ENCODE measurements at places on chromosomes 7 and 10.

- H3K27ac ChIP-seq, result peak overlapping the region; percentile 79
- H3K4me1 ChIP-seq, result peaks cover 83% of the 10 kb centered on the region
- peak overlapping the region; percentile 29 for H3K4me3 ChIP-seq
- H3K36me3 ChIP-seq, result peaks cover 16% of the 10 kb centered on the region
Observed at GRCh38 chr10:101902032-101902819, 58.6 kb upstream of the KCNIP2 start.

- no peak overlapping the region for H3K27ac ChIP-seq
- no peak for DNase-seq
- H3K4me3 ChIP-seq, result no peak overlapping the region
Observed at GRCh38 chr10:23676296-23676695, 237.4 kb downstream of the OTUD1 start.

DNA sequence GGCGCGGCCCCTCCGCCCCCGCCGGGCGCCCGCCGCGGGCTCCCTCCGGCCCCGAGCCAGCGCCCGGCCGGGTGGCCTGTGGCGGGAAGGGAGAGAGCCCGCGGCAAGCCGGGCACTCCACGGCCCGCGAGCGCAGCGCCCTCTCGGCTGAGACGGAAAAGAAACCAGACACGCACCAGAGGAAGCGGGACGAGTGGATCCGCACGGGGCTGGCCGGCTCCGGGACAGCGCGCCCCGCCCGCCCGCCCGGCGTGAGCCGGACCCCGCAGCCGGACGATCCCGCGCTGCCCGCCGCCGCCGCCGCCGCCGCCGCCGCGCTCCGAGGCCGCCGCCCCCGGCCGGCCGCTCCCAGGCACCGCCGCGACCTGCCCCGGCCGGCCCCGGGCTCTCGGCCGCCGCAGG lies 300 bp downstream of the ARHGAP21 start:
- H3K27me3 ChIP-seq, result no peaks in the 10 kb centered on the region
- no peaks in the 10 kb centered on the region for H3K36me3 ChIP-seq
- H3K27ac ChIP-seq, result no peak overlapping the region
- peaks cover 21% of the 10 kb centered on the region for H3K4me1 ChIP-seq

GRCh38 chr7:39733881-39734632 lies 110.7 kb downstream of the RALA start:
- H3K4me1 ChIP-seq, result peaks cover 35% of the 10 kb centered on the region
- H3K27ac ChIP-seq, result peak overlapping the region; percentile 96
- H3K36me3 ChIP-seq, result peaks cover 13% of the 10 kb centered on the region
- H3K4me3 ChIP-seq, result peak overlapping the region; percentile 96
- no peaks in the 10 kb centered on the region for H3K27me3 ChIP-seq

DNA sequence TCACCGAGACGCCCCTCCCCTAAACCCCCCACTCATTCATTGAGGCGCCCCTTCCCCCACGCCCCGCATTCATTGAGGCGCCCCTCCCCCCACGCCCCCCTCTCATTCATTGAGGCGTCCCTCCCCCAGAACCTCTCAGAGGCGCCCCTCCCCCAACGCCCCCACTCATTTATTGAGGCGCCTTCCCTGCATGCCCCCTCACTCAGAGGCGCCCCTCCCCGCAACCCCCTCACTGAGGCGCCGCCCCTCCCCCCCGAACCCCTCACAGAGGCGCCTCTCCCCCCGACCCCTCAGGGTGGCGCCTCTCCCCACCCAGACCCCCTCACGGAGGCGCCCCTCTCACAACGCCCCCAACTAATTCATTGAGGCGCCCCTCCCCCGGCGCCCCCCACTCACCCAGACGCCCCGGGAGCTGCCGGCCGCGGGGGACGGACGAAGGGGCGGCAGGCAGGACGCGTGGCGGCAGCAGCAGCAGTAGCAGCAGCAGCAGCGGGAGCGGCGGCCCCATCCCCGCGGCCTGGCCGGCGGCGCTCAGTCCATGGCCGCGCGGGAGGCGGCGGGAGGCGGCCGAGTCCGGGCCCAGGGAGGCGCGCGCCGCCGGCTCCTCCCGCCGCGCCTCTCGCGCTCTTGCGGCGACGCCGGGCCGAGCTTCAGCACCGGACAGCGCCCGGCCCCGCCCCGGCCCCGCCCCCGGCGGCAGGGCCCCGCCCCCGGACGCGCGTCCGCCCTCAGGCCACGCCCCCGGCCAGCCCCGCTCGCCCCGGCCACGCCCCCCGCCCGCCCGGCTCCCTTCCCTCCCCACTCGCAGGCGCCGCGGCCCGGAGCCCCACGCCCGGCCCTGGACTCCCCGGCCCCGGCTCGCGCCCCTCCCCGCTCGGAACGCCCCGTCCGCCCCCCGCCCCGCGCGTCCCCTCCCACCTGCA lies at the start of gene PTPRN2:
Gene PTPRN2 (minus strand): TSS at position 662 of the 923 bp plus-strand sequence.
- peaks cover 3% of the 10 kb centered on the region for H3K36me3 ChIP-seq
- DNase-seq, result no peak
- peaks cover 11% of the 10 kb centered on the region for H3K4me1 ChIP-seq
- H3K27ac ChIP-seq, result peak within 1 kb of the TSS; percentile 6

- no peaks in the 10 kb centered on the region for H3K27me3 ChIP-seq
- no peak overlapping the region for H3K4me3 ChIP-seq
- DNase-seq, result no peak
- H3K4me1 ChIP-seq, result peaks cover 63% of the 10 kb centered on the region
Observed at GRCh38 chr7:44434201-44434600, 56.3 kb downstream of the NUDCD3 start.

DNA sequence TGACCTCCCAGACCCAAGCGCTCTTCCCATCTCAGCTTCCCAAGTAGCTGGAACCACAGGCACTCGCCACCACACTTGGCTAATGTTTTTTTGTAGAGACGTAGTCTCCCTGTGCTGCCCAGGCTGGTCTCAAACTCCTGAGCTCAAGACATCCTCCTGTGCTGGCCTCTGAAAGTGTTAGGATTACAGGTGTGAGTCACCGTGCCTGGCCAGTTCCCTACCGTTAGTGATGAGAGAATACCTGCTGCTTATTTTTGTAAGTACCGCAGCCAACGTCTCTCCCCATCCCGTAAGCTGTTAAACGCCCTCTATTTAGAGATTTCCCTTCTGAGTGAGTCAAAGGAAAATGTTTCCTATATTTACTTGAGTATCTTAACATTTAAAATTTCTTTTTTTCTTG lies 38.5 kb upstream of the PDLIM1 start:
- H3K27me3 ChIP-seq, result no peaks in the 10 kb centered on the region
- H3K27ac ChIP-seq, result no peak overlapping the region
- no peaks in the 10 kb centered on the region for H3K36me3 ChIP-seq
- no peak overlapping the region for H3K4me3 ChIP-seq
- no peaks in the 10 kb centered on the region for H3K4me1 ChIP-seq

- no peaks in the 10 kb centered on the region for H3K36me3 ChIP-seq
- no peak for DNase-seq
- no peak overlapping the region for H3K4me3 ChIP-seq
- H3K4me1 ChIP-seq, result no peaks in the 10 kb centered on the region
- no peaks in the 10 kb centered on the region for H3K27me3 ChIP-seq
Observed at GRCh38 chr7:14836006-14836405, 66.5 kb downstream of the DGKB start.

DNA sequence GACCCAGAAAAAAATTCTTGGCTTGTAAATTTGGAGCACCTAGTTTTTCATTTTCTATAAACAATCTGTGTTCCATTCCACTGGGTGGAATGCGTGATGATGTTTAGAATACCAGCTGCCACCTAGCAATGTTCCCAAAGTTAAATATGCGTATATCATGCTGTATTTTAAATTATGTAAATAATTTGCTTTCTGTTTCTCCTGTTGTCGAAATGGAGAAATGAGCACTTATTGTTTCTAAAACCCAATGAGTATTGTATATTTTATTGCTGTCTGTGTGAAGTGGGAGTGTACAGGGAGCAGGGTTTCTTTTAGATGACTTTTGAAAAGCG lies 49.4 kb upstream of the CELF2 start:
- H3K27me3 ChIP-seq, result peaks cover 20% of the 10 kb centered on the region
- DNase-seq, result no peak
- H3K36me3 ChIP-seq, result no peaks in the 10 kb centered on the region
- H3K4me1 ChIP-seq, result no peaks in the 10 kb centered on the region
- no peak overlapping the region for H3K4me3 ChIP-seq

DNA sequence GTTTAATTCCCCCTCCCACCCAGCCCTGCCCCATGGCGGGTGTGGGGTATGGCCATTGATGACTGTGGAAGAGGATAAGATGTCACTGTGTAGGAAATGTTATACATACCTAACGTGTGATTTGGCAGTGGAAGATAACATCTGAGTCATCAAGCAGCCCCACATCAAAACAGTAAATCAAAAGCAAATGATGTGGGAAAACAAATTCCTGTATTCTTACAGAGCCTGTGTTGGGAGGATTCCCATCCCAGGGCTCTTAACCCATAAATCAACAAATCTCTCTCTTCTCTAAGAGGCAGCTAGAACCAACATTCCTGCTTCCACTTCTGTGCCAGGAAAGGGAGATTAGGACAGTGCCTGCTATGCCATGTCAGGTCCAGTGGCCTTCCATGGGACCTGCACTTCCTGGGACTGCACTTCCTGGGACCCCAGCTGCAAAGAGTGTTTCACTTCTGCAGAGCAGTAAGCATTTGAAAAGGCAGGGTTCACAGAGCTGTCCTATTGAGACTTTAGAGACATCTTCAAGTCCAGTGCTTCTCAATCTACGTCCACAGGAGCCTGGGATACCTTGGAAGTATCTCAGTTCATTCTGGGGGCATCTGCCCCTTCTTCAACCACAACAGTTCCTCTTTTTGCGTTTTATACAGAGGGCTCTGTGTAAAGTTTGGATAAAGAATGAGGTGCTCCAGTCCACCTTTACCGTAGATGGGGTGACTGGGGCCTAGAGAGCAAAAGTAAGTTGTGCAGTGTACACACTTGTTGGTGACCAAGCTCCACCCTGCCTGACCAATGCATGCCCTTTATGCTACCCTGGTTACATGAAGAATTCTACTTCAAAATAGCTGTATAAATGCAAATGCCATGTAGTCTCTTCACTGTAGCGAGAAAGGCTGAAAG lies 45.7 kb downstream of the ATXN7L1 start:
- H3K27ac ChIP-seq, result no peak overlapping the region
- DNase-seq, result no peak
- no peak overlapping the region for H3K4me3 ChIP-seq
- H3K27me3 ChIP-seq, result peaks cover 6% of the 10 kb centered on the region

GRCh38 chr10:127552446-127552845 lies 3.3 kb downstream of the NPS start:
- no peak overlapping the region for H3K4me3 ChIP-seq
- H3K27ac ChIP-seq, result no peak overlapping the region
- DNase-seq, result no peak
- no peaks in the 10 kb centered on the region for H3K36me3 ChIP-seq

DNA sequence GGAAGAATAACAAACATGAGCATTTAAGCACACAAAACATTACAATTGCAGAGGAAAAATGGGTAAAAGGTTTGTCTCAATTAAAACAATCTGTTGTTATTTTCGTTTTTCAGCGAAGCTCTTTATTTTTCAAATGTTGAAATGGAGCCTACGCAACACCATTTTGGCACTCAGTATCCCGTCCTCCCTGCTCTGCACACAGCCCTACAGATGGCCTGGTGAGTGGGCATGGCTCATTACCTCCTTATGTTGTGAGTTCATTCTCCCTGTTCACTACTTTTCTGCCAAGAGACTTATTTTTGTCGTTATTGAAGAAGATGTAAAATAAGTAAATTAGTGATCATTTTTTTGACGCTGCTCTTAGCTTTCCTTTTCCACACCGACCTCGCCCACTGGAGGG lies 167.8 kb upstream of the CXCL12 start:
- H3K27me3 ChIP-seq, result no peaks in the 10 kb centered on the region
- no peak overlapping the region for H3K4me3 ChIP-seq
- no peak overlapping the region for H3K27ac ChIP-seq
- no peak for DNase-seq
- no peaks in the 10 kb centered on the region for H3K4me1 ChIP-seq
- no peaks in the 10 kb centered on the region for H3K36me3 ChIP-seq

DNA sequence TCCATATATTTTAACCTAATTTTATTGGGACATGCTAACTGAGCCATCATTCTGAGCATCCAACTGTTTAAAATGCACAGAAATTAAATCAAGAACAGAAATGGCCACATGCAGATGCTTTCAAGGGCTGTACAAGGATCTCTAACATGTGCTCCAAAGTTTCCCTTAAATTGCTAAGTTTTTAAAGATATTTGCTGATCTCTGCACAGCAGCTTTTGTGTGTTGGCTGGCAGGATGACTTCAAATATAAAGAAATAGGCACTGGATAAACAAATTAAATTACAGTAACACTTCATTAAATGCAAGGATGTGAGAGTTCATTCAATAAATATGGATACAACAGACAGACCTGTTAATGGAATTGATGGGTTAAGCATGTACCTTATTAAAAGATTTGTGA lies 148.0 kb upstream of the MEOX2 start:
- DNase-seq, result no peak
- H3K27ac ChIP-seq, result no peak overlapping the region
- no peaks in the 10 kb centered on the region for H3K27me3 ChIP-seq
- no peak overlapping the region for H3K4me3 ChIP-seq

DNA sequence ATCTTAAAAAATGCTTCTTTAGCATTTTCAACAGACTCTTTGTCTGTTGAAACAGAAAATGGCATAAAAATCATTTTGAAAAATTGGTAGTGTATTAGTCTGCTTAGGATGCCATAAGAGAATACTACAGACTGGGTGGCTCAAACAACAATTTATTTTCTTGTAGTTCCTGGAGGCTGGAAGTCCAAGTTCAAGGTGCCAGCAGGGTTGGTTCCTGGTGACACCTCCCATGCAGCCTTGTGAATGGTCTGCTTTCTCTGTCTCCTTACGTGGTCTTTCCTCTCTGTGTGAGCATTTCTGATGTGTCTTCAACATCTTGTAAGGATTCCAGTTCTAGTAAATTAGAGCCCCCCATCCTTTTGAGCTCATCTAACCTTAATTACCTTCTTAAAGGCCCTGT lies 26.1 kb upstream of the RAB11FIP2 start:
- peaks cover 35% of the 10 kb centered on the region for H3K27me3 ChIP-seq
- no peak overlapping the region for H3K27ac ChIP-seq

DNA sequence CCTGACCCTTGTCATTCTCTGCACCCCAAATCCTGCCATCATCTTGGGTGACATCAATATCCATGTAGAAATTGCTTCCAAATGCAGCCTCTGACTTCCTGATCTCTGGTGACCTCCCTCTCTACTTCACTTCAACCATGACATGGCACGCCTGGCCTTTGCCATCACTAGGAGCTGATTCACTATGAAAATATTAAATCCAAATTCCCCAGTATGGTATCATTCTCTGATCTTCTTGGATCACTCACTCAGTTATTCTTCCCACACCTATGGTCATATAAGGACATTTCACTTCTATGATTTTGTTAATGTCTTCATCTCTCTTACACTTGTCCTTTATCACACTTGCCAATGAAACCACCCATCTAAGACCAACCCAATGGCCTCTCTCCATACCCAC lies 73.7 kb upstream of the ODAD2 start:
- no peak for DNase-seq
- no peaks in the 10 kb centered on the region for H3K36me3 ChIP-seq
- H3K4me3 ChIP-seq, result no peak overlapping the region
- H3K27ac ChIP-seq, result no peak overlapping the region

- no peak for DNase-seq
- H3K4me1 ChIP-seq, result no peaks in the 10 kb centered on the region
- H3K27me3 ChIP-seq, result no peaks in the 10 kb centered on the region
- H3K36me3 ChIP-seq, result no peaks in the 10 kb centered on the region
- H3K4me3 ChIP-seq, result no peak overlapping the region
Observed at GRCh38 chr10:84837041-84837812, 508.8 kb downstream of the CCSER2 start.

GRCh38 chr10:70685455-70685911 lies 13.2 kb downstream of the ADAMTS14 start:
- H3K4me1 ChIP-seq, result peaks cover 11% of the 10 kb centered on the region
- H3K27me3 ChIP-seq, result peaks cover 4% of the 10 kb centered on the region
- no peak overlapping the region for H3K27ac ChIP-seq
- DNase-seq, result no peak

GRCh38 chr10:23373156-23373555 lies 28.6 kb upstream of the C10orf67 start:
- DNase-seq, result no peak
- no peak overlapping the region for H3K27ac ChIP-seq
- H3K4me1 ChIP-seq, result peaks cover 49% of the 10 kb centered on the region
- H3K36me3 ChIP-seq, result no peaks in the 10 kb centered on the region
- no peak overlapping the region for H3K4me3 ChIP-seq

Measured in stimulated activated naive B cell treated with anti-CD40 and anti-IgM and Interleukin-4, amounts not matched to agents 10 μg/mL and 1 μg/mL and 100 μg/mL, for 72 hours (primary cell).